Cardiac muscle cell (in vitro differentiated cells and primary cell): ENCODE measurements at places on chromosomes 2 and 18.
A peak's percentile ranks its signal among the peaks of the same experiment; 100 is the strongest.

DNA sequence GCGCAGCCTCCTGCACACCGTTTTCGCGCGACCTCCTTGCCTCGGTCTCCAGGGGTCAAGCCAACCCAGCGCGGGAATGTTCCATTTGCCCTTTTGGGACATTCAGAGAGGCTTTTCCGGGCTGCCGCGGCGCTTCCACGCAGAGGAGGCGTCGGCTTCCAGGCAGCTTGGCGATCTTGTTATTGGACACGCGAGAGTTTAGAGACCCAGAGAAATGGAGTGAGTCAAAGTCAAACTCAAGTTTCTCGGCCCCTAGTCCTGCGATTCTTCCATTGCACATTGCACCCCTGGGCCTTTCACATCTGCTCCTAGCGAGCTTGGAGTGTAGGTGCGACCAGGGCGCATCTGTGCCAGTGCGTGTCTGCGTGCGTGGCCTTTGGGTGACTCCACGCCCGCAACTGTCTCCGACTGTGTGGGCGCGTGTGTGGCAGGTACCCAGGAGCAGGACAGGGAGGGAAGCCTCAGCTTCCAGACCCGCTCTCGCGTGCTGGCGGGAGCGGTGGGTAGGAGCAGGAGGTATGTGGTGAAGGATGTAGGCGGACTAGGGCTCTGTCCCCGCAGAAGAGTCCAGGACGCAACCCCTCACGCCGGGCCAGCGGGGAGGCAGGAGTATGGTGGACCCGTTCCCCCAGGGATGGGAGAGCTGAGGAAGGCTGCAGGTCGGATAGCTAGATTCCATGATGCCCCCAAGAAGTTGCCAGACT lies 13.5 kb downstream of the SIX3 start:
- DNase-seq = no peak

DNA sequence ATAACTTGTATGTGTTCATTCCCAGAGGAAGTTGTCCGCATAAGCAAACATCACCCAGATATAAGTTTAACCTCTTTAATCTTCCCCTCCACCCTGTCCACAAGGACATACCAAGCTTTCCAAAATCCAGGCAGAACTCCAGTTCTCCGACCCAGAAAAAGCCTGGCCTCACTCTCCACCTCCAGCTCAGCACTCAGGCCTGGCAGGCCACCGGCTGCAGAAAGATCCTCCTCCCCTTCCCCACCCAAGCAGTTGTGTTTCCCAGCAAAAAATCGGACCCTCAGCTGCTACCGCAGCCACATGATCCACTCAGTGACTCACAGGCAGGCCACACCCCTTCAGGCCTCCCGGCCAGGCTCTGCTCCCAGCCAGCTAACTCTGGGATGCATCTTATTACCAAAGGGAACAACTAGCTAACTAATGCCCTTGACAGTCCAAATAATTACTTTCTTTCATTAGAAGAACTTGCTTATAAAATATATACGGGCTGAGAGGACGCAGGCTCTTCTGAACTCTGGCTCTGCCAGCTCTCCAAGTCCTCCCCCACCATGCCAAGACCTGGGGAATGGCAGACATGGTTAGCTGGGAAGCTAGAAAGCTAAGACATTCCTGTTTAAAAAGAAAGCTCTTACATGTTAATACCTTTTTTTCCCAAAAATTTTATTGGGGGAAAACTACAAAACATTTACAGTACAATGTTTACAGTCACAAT lies 4.5 kb downstream of the ZFP36L2 start:
- peak; percentile 98 for DNase-seq

GRCh38 chr2:58925676-58926081 lies 684.6 kb upstream of the FANCL start:
- no peak for DNase-seq

DNA sequence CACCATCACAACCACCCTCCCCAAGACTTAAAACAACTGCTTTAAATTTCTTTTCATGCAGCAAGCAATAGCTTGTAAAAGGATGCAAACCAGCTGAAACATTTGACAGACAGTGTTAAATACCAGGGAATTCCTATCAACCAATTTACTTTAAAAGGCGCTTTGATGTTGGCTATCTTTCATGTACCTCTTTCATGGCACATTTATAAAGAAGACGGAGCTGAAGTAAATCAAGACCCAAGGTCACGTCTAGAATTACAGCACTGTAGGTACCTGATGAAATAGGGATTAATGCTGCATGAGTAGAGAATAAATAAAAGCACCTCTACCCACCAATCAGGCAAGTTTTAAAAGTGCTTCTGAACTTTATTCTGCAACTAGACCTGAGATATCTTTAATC lies 78.9 kb downstream of the SRBD1 start:
- DNase-seq = no peak

DNA sequence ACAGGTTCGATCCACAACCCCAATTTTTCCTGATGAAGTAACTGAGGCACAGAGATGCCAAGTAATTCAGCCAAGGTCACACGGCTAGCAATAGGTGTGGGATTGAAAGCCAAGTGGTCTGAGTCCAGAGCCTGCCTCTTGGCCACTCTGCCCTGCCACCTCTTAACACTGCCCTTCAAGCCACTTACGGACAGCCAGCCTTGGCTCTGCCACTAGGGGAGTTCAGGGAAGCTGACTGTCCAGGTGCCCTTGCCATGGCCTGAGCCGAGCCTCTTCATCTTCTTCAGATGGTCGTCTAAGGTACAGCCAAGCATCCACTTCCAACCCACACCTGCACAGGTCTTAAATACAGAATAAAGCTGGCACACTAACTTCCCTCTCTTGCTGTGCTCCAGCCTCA lies 99.3 kb upstream of the GPR45 start:
- no peak for DNase-seq

- DNase-seq = no peak
These were observed 38.3 kb upstream of the RNU4ATAC start for GRCh38 chr2:121492409-121492808.

- no peak for DNase-seq
These were observed 52.2 kb downstream of the CRACDL start for GRCh38 chr2:98883780-98884211.

- DNase-seq = no peak
These were observed 174.0 kb upstream of the SESTD1 start for GRCh38 chr2:179438654-179439053.

GRCh38 chr2:6113786-6114185 lies 421.6 kb downstream of the SOX11 start:
- no peak for DNase-seq

- DNase-seq = no peak
These were observed 86.3 kb downstream of the R3HDM1 start for GRCh38 chr2:135617501-135618015.
